ENCODE measurements at places on chromosomes 1 and 21.

DNA sequence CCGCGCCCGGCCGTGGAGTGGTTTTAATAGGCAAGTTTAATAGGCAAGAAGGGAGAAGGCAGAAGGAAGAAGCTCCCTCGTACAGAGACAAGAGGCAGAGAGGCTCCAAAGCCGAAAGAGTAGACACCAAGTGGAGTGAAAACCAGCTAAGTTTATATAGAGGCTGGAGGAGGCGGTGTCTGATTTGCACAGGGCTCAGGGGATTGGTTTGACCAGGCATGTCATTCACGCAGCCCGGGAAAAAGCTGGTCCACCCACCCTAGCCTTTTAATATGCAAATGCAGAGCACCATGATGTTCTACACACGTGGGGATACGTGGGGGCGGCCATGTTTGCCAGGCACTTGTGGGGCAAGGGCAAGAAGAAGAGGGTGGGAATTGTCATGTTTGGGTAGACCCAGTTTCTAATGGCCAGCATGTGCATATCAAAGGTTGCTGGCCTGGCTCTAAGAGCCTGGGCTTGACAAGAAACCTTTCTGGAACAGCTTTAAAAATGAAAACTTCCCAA is 18.0 kb upstream of the SOD1 start:
- no peak for DNase-seq

DNA sequence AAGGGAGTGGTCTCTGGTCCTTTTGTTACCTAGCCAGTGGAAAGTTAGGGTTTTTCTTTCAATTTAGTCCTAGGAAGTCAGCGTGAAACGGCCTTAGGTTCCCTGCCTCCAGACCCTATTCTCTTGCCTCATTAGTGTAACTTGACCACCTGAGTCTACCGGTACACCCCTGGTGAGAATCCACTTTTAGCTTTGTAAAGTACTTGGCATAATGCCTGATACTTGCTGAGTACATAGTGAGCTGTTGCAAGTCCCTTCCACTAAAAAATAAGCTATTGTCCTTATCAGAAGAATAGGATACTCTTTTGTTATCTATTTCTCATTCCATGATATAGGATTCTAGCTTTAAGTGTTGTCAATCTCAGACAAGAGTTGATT is 228.8 kb downstream of the ST6GALNAC3 start:
- DNase-seq: no peak

GRCh38 chr1:24216276-24217074 is 29.4 kb upstream of the IFNLR1 start:
- no peak for DNase-seq

DNA sequence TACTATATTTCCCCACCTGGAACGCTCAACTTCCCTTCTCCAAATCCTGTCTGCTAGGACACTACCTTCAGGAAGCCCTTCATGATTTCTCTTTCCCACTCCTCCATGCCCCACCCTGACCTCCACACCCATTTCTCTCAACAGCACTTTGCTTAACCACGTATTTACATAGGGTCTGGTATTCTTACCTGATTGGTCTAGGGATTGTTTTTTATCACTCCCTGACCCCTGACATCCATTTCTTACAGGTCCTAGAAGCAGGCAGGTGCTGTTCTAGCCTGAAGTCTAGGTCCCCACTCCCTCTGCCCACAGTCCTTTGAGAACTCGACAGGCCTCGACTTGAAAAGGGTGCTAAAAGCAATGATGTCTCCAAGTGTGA is 47.5 kb downstream of the DMAP1 start:
- DNase-seq: no peak

GRCh38 chr1:119086830-119087229 is 53.6 kb downstream of the WARS2 start:
- no peak for DNase-seq

DNA sequence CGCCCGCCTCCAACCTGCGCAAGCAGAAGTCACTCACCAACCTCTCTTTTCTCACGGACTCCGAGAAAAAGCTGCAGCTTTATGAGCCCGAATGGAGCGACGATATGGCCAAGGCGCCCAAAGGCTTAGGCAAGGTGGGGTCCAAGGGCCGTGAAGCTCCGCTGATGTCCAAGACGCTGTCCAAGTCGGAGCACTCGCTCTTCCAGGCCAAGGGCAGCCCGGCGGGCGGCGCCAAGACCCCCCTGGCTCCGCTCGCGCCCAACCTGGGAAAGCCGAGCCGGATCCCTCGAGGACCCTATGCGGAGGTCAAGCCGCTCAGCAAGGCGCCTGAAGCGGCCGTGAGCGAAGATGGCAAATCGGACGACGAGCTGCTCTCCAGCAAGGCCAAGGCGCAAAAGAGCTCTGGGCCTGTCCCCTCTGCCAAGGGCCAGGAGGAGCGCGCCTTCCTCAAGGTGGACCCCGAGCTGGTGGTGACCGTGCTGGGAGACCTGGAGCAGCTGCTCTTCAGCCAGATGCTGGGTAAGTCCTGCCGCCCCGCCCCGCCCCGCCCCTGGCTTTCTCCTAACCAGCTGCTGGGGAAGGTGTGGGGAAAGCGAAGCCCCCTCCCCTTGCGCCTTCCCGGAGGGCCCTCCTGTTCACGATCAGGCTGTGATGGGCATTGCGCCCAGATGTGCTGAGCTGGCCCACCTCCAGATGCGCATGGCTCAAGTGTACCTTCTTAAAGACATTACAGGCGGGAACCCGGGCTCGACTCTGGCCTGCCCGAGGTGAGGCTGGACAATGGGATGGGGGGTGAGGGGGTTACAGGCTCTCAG is 110.2 kb downstream of the NAV1 start:
- DNase-seq: no peak

GRCh38 chr1:19384113-19384512 is 72.0 kb downstream of the SLC66A1 start:
- DNase-seq: no peak

DNA sequence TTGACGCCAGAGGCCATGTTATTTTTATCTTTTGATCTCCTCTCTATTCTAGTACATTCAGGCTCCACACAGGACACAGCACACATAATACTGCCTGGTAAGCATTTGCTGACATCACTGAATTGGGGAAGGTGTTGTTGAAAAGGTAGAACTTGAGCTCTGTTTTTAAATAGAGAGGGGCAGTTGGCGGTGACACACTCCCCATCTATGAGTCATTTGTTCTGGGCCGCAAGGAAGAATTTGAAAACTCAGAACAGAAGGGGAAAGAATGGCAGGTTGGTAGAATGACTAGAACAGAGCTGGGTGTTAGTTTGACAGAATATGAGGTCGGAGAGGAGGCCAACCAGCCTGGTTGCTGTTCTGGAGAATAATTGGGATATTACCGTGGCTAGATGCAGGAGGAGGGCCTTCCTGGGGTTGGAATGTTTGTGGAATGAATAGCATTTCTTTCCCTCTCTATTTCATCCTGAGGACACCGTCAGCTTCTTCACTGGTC is 52.1 kb upstream of the ERRFI1 start:
- DNase-seq: no peak

GRCh38 chr1:226082959-226083301 is 20.4 kb downstream of the H3-3A start:
- DNase-seq: peak; percentile 81

GRCh38 chr21:41837756-41838297 is 41.3 kb downstream of the PRDM15 start:
- DNase-seq: no peak

DNA sequence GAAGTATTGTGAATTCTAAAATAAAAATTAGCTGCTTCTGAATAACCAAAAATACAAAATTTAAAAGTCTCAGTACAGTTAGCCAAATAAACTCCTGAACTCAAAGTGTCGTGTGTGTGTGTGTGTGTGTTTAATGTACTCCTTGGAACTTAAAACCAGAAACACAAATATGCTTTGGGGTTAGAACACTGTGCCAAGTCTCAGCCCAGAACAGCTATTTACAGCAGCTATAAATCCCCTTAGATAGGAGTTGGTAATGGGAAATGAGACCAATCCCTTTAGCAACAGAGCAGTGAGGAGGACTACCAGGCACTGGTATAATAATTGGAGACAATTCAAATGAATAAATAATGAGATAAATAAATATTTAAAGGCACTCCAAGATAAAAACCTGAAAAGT is 83.1 kb downstream of the PATJ start:
- no peak for DNase-seq

- no peak for DNase-seq
Measured at GRCh38 chr1:44336668-44337067, 18.4 kb downstream of the ERI3 start.

GRCh38 chr1:201594575-201595245 is 55.8 kb downstream of the NAV1 start:
- DNase-seq: no peak

- DNase-seq: no peak
Measured at GRCh38 chr1:37035796-37036666, 1.7 kb upstream of the GRIK3 start.

- DNase-seq: no peak
Measured at GRCh38 chr21:45941338-45941710, 40.2 kb upstream of the COL6A1 start.

DNA sequence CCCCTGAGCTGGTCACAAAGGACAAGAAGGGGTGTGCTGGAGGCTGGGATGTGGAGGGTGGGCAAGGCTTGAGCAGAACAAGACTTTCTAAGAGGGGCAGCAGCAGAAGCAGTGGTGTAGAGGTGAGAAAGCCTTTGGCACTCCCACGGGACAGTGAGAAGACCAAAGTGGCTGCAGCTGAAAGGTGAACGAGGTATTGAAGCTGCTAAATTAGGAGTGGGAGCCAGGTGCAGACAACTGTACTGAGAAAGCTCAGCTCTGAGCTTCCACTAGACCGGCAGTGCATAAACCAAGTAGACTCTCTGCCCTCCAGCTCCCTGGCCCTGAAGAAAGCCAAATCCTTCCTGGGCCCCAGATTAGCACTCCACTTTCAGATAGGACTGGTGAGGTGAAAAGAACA is 93.0 kb downstream of the VWA5B1 start:
- no peak for DNase-seq

- DNase-seq: no peak
Measured at GRCh38 chr1:204426035-204426436, 14.4 kb upstream of the PPP1R15B start.
